Stimulated activated CD8-positive, alpha-beta memory T cell treated with anti-CD3 and anti-CD28 coated beads, Interleukin-15, amount 100 ng/mL, for 48 hours (primary cell): ENCODE measurements at places on chromosomes 6 and 20.

- DNase-seq = no peak
Observed at GRCh38 chr6:7201444-7201731, 93.6 kb downstream of the RREB1 start.

- DNase-seq = no peak
Observed at GRCh38 chr20:40274912-40275533, 414.0 kb downstream of the MAFB start.

DNA sequence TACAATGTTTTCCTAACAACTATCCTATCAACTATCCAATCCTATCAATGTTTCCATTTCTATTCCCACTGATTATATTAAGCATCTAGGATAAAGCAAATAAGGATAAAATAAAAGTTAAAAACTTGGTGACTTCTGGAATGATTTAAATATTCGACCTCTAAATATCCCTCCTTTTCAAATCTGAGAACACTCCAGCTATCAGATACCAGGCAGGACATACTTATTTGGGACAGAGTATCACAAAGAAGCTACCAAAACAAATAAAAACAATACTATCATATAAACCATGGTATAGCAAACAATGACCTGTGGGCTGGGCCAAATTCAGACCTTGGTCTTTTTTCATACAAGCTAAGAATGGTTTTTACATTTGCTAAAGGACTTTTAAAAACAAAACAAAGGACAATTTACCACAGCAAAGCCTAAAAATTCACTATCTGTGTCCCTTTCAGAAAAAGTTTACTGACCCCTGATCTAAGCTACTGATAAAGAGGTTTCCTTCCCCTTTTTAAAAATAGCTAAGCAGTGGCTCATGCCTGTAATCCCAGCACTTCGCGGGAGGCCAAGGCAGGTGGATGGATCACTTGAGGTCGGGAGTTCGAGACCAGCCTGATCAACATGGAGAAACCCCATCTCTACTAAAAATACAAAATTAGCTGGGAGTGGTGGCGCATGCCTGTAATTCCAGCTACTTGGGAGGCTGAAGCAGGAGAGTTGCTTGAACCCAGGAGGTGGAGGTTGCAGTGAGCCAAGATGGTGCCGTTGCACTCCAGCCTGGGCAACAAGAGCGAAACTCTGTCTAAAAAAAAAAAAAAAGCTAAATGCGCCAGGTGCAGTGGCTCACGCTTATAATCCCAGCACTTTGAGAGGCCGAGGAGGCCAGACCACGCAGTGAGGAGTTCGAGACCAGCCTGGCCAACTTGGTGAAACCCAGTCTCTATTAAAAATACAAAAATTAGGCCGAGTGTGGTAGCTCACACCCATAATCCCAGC, 6.0 kb downstream of the NUP153 start:
- DNase-seq = no peak

DNA sequence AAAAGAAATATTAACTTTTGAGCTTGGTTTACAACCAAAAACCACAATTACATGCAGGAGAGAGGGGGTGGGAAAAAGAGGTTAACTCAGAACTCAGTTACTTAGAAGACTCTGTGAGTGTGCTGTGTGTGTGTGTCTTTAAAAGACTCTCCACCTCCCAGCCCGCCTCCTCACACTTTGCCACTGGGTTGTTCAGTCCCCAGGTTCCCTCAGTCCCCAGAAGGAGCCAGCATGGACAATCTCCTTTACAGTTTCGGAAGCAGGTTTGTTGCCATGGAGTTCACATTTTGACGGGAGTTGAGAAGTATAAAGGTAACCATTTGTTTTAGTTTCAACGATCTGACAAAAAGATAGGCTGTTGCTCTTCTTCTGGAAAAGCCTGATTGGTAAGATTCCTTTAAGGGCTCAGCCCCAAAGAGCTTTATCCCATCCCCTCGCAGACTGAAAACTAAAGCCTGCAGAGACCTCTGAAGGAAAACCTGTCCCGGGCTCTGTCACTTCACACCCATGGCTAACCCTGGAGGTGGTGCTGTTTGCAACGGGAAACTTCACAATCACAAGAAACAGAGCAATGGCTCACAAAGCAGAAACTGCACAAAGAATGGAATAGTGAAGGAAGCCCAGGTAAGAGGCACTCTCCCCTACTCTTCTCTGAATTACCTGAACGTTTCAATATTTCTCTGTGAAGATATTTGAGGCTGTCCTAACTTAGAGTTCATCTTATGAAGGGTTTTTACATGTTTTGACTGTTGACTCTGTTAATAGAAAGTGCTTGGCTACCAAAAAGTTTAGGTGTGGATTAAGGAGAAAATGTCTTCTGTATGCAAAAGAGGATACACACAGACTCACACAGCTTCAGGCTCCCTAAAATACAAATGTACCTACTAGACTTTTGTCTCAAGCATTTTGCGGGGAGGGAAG, at the start of gene SPTLC3:
TSS of gene SPTLC3 (plus strand) at position 212 of the 921 bp plus-strand sequence. CDS start at position 508, 296 bp downstream.
- DNase-seq = no peak

DNA sequence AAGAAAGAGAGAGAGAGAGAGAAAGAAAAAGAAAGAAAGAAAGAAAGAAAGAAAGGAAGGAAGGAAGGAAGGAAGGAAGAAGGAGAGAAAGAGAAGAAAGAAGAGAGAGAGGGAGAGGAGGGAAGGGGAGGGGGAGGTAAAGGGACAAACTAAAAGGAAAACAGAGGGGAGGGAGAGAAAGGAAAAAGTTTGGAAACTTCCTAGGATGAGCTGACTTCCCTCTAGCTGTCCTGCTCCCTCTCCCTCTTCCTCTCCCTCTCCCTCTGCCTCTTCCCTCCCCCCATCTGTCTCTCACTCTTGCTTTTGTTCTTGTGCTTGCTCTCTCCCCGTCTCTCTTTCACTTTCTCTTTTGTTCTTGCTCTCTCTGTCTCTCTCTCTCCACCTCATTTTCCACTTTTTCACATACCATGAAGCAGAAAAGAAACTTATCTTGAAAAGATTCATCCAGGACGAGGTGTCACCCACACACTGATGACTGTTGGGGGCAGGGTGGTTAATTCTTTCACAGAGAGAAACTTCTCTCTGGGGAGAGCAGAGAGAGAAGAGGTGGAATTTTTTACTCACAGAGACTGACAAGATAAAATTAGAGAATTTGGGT, 56.4 kb upstream of the DUSP22 start:
- DNase-seq = peak; percentile 56

- DNase-seq = peak; percentile 14
Observed at GRCh38 chr6:152206072-152206818, 398.8 kb downstream of the ESR1 start.

DNA sequence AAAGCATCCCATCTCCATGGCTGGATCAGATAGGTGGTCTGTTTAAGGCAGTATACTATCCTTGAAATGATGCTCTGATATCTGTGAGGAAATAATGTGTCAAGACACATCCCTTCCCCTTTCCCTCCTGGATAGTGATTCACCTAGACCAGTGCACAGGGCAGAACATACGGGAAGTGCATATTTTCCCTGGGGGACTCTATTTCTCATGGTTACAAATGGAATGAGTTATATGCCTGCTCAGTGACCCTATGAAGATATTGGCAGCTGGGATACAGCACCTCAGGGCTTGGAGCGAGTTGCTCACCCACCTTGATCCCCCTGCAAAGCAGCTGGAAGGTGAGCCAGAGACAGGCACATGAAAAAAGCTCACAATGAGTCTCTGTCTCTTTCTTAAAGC, 67.5 kb upstream of the PRL start:
- no peak for DNase-seq

- peak; percentile 15 for DNase-seq
Observed at GRCh38 chr6:127933852-127934840, 33.3 kb upstream of the THEMIS start.

GRCh38 chr6:36035225-36035624, 7.6 kb downstream of the MAPK14 start:
- DNase-seq = no peak

- no peak for DNase-seq
Observed at GRCh38 chr20:58228103-58228483, 360 bp downstream of the ANKRD60 start.

DNA sequence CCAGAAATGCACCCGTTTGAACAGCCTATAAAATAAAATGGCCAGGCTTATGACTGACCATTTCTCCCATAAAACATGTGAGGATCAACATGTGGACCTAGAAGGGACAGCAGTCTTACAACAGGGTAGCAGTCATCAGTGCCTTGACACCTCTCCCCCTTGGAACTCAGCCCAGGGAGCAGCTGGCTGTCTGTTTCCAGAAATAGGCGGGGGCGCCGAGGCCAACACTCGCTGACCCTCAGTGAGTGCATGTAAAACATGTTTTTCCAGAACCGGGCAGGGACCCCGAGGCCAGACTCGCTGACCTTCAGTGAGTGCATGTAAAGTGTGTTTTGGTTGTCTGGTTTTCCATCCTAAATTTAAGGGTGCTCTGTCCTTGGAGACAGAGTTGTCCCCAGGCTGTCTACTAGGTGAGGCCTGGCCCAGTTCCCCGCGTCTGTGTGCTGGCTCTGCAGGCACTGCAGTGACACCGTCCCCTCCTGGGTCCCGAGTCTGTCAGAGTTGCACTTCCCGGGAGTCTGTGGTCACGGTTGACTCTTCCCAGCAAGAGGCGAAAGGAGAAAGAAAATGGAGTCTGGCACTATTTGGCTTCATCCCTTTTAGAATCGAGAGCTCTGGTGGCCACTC, 19.8 kb upstream of the ADRM1 start:
- DNase-seq = no peak

- no peak for DNase-seq
Observed at GRCh38 chr20:57525328-57526086, 567 bp upstream of the CTCFL start.

DNA sequence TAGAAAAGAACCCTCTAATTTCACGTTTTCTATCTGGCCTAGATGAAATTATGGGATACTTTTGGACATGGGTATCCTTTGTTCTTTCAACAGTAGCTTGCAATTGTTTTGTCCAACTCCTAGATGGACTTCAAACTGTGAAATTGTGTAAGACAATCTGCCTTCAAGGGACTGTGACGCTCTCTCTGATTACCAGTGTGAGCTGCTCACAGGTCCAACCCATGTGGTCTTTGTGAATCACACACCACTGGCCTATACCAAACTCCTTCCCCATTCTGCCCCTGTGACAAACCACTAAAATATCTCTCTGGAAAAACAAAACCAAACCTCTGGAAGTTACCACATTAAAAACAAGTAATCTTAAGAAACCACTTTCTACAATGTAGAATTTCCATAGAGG, 59.5 kb downstream of the NINL start:
- DNase-seq = no peak

GRCh38 chr6:14258695-14259593, 141.4 kb downstream of the CD83 start:
- DNase-seq = no peak

DNA sequence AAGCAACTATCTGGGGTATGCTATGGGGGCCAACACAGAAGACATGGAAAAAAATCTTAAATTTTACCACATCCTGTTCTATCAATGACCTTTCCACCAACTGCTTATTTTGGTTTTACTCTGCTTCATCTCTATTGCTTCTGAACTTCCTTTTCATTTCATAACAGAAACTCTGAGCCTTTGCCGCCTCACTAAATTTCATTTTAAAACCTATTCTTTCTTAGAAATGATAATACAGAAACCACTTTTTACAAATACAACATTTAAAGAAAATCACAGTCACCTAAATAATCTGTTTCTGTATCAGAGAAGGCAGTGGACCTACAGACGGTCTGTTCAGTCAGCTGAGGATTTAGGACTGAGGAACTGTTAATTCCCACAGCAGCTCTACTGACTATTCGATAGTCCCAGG, 117.5 kb downstream of the KCNQ5 start:
- no peak for DNase-seq

GRCh38 chr6:106748547-106749207, 119.3 kb downstream of the QRSL1 start:
- no peak for DNase-seq

- peak; percentile 6 for DNase-seq
Observed at GRCh38 chr6:109978174-109979032, at the start of gene GPR6. GPR6 (plus strand) TSS chr6:109978311; CDS start chr6:109979113, 802 bp downstream.

- no peak for DNase-seq
Observed at GRCh38 chr6:52423448-52423847, 3.3 kb downstream of the EFHC1 start.

DNA sequence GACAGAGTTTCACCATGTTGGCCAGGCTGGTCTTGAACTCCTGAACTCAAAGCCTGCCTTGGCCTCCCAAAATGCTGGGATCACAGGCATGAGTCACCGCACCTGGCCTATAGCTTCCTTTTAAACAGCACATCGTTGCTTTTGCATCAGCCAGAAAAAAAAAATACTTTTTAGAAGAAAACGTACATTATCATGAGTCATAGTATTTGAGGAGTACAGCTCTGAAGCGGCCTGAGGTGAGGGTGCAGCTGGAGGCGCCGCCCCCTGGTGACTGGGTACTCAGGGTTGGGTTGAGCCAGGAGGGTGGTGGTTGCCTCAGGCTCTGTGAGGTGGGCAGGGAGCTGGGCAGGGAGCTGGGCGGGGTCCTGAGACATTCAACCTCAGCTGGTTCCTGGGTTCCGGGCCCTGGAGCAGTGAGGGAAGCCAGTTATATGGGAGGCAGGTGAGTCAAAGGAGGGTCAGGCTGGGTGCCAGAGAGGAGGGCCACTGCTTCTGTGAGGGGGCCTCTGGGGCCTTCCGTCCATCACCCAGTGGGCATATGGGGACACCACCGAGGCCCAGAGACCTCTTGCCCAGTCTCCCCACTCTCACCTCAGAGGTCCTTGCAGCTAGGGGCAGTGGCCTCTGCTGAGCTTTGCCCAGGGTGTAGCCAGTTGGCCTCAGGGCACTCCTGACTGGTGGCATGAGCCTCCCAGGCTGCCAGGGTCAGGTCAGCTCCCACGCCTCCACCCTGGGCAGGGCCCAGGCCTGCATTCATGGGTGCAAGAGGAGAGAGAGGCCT, 11.7 kb upstream of the ID1 start:
- no peak for DNase-seq

- DNase-seq = no peak
Observed at GRCh38 chr20:51337126-51337805, 205.3 kb downstream of the NFATC2 start.

GRCh38 chr20:31923388-31924331, 28.2 kb downstream of the PDRG1 start:
- DNase-seq = no peak

DNA sequence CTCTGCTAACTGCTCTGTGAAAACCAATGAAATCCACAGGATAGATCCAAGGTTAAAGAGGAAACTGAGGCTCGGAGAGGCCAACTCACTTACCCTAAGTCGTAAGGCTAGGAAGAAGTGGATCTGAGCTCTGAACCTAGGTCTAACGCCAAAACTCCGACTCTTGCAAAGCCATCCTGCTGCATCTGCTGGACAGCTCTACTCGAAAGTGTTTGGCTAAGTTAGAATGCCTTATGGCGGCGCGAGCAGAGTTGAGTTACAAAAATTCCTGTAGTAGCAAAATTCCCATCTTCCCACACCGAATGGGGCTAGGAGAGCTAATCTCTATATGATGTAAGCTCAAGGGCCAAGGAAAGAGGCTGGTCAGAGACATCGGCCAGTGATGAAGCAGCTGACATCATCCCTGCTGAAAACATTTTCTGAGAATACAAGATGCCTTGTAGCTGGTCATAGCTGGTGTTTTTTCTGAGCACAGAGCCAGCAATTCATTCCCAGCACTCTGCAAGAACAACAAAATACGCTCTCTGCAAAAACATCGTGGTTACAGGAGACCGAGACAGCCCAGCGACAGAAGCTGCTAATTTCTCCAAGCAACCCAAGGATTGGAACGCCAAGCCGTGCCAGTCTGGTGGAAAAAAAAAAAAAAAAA, 1.8 kb downstream of the SPATA2 start:
- no peak for DNase-seq

- no peak for DNase-seq
Observed at GRCh38 chr20:16321291-16321690, 252.0 kb downstream of the KIF16B start.

- DNase-seq = no peak
Observed at GRCh38 chr6:169800116-169800667, 48.8 kb downstream of the ERMARD start.
